CD4-positive, alpha-beta T cell treated with Interleukin-10 for 1 hour (primary cell): ENCODE measurements at places on chromosomes 5 and 9.

DNA sequence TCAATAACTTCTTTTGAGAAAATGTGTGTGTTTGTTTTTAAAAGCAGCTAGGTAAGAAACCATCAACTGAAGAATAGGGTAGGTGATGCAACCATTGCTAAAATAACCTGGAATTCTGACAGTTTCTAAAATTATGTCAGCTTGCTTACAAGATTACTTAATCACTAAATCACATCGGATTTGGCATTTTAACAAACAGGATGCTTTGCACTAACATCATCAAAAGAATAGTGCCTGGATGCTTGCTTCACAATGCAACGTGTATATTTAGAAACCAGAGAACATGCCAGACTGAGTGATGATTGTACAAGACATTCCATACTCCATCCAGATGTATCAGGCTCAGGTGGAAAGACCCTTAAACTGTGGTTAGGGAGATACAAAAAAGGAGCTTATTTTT is 43.9 kb downstream of the PAM start:
- no peak for DNase-seq

DNA sequence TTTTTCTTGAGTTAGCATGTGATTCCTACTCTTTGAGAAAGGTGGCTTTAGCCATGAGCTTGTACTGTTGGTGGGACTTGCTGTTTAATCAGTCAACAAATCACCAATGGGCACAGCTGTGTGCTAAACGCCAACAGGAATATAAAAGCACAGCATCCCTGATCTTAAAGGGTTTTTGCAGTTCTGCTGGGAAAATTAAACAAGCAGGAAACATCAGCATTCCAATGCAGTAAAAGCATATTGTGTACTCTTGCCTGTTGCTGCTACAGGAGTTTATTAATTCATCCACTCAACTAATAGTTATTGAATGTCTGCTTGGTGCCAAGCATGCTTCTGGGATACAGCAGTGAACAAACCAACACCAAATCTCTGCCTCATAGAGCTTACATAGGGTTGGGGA is 27.4 kb upstream of the F2RL1 start:
- no peak for DNase-seq

GRCh38 chr5:155136216-155136850 is 122.8 kb downstream of the KIF4B start:
- no peak for DNase-seq

- DNase-seq: no peak
These were observed 433.2 kb downstream of the SEMA5A start for GRCh38 chr5:9112520-9113291.

DNA sequence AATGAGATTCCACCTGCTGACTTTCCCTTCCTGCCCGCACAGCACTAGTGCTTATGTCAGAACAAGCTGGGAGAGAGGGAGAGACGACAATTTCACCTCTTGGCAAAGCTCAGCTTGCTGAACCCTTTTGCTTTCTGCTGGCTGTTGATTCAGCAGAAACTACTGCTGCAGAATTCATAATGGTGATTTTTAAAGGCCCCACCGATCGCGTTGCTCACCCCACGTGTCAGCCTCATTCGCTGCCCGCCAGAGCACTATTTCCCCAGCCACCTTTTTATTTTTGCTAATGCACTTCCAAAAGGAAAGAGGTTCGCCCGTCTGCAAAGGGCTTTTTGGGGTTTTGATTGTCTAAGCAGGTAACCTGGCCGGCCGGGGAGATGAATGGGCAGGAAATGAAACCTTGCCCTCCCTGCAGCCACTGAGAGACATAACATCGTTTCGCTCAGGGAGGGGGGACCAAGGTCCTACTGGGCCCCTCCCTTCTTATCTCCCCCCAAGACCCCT is 1.3 kb downstream of the PPP2R2B start:
- no peak for DNase-seq

- DNase-seq: no peak
These were observed 519.3 kb downstream of the ELAVL2 start for GRCh38 chr9:23306731-23307130.

DNA sequence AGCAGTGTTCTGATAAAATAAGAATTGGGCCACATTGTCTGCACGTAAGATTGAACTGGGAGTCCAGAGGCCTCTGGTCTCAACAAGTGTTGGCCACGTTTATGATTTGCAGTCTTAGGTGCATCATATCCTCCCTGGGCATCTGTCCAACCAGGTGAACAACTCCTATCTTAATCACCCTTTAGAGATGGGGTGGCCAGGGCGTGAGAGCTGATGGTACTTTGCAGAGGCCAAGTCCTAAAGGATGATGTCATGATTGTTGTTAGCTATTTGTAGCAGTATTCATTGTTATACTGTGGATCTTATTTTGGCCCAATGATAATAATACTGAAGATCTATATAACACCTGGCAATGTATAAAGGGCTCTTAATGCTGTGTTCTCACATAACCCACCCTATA is 73.2 kb upstream of the RARS1 start:
- DNase-seq: no peak

- DNase-seq: no peak
These were observed 245.2 kb downstream of the EFNA5 start for GRCh38 chr5:107425541-107426031.

- no peak for DNase-seq
These were observed 29.9 kb downstream of the COL5A1 start for GRCh38 chr9:134671341-134672113.

GRCh38 chr5:5592541-5592940 is 170.1 kb downstream of the ICE1 start:
- no peak for DNase-seq

GRCh38 chr5:104628911-104629310 is 1066.3 kb upstream of the NUDT12 start:
- no peak for DNase-seq

- DNase-seq: peak; percentile 10
These were observed 31.1 kb downstream of the SLC35A4 start for GRCh38 chr5:140595538-140596300.

DNA sequence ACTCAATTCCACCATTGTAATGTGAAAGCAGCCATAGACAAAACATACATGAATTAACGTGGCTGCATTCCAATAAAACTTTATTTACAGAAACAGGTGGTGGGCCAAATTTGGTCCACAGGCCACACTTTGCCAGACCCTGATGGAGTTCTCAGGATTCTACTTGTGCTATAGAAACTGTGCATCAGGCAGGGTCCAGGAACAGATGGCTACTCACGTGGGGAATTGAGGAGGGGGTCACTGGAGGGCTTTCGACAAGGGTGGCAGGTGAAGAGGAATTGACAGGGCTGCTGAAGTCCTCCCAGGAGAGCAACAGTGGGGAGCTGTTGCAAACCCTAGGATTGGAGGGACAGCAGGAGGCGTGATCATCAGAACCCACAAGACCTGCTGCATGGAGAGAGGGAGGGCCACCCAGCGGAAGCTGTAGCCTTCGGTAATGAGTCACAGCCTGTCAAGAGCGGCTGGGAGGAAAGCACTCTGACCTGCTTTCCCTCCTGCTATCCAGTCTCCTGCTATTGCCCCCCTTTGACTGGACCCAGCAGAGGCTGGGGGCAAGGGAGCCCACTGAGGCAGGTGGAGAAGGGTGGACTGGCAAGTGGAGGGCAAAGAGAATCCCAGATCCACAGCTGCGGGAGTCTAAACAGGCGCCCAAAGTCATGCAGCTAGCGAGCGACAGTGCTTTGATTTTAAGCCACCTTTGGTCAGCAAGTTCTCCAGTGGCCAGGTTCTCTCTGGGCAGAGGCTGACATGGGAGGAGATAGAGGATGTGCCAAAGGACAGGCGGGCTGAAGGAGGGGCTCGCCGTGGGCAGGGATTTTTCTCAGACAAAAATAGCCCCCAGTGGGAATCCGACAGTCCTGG is 138.3 kb upstream of the SMIM23 start:
- no peak for DNase-seq

- DNase-seq: no peak
These were observed 440.6 kb downstream of the CETN3 start for GRCh38 chr5:89968958-89969381.

DNA sequence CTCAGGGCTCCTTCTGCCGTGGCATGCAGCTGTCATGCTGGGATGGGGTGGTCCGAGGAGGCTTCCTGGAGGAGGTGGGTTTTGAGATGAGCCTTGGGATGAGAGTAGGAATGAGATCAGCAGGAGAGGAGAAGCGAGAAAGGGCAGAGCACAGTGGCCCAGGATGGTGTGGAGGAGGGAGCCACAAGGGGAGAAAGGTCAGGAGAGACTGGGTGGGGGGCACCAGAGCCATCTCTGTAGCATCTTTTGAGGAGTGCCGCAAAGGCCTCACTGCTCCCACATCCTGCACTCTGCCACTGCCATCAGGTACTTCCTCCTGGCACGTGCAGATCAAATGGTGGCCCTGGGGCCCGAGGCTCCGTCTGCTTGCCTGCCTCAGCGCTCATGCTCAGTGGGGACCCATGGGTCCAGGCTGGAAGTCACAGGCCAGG is 150.2 kb downstream of the MACROH2A1 start:
- DNase-seq: no peak

DNA sequence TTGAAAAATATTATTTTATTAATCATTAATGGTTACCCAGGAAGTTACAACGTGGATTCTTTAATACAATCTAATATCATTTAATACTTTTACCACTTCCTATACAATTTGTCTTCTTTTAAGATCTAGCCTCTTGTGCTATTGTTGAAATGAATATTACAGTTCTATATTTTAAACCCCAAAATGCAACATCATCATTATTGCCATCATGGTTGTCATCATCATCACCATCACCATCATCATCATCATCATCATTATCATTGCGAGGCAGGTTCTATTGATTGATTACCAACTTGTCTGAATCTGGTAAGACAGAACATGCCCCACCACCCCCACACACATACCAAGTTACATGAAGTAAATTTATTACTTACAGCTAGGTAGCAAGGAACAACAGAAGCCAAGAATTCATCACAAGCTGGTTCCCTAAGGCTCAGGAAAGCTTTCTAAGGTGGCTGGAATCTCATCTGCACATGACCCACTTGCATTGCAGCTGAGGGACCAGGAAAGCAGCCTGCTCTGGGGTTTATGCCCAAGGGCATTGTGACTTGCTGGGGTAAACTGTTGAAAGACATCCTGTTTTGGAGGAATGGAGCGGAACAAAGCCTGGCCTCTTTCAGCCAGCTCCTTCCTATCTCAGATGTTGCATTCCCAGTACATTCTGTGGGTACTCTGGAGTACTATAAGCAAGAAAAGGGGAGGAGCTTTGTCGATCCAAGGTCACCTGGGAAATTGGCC is 418.1 kb downstream of the PRR16 start:
- DNase-seq: no peak
